T1000 (cell line): ENCODE measurements at places on chromosomes 7 and 10.

DNA sequence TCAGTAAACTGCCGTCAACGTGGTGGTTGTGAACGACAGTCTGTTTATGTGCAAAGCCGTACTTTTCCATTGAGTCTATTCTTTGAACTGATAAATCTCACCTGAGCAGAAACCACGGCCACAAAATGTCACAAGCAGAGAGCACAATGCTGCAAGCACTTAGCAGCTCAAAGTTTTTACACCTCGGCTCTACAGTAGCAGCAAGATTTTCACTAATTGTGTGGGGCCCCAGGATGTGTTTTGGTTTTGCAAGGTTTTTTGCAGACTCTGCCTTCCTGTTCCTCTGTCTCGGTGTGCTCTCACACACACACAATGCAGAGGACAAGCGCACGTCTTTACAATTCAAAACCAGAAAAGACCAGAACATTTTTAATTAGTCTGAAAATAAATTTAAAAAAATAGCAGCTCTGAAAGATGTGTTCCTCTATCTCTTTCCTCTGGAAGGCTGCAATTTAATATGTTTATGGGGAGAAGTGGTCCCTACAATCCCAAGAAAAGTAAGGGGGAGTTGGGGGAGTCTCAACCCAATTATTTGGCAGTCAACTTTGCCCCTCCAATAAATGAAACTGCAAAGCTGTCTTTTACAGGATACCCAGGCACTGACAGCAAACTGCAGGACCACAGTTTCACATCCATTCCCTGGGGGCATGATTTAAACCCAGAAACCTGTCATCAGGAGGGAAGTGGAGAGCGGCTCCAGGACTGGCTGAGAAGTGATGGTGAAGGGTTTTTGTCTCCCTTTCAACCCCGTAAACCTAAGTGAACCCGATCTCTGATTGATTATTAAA is 73.8 kb upstream of the SFMBT2 start:
- no peak for DNase-seq

- no peak for DNase-seq
These were observed 526.7 kb upstream of the NRP1 start for GRCh38 chr10:33861016-33861704.

- DNase-seq, result no peak
These were observed 72.5 kb downstream of the C10orf90 start for GRCh38 chr10:126598009-126598408.

- no peak for DNase-seq
These were observed 152.1 kb upstream of the LYZL2 start for GRCh38 chr10:30781670-30782121.
